Neural crest cell (in vitro differentiated cells): ENCODE measurements at places on chromosomes 2 and 18.

- DNase-seq, result no peak
Measured at GRCh38 chr18:70659036-70659925, 370.4 kb downstream of the SOCS6 start.

DNA sequence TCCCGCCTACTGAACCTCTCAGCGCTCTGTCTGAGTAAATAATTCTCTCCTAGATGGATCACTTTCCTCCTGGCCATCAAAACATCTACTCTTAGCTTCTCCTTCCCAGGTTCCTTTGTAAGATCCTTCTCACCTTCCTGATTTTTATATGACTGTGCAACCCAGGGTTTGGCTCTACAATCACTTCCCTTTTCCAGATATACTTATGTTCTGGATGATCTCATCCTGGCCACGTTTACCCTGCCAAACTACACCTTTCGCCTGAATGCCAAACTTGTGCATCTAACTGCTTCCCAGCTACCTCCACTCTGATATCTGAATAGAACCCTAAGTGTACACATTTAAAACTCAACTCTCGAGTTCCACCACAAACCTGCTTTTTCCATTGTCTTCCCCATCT lies 290.5 kb upstream of the REV1 start:
- DNase-seq, result no peak

GRCh38 chr18:75714766-75715165 lies 287.3 kb upstream of the SMIM21 start:
- no peak for DNase-seq

DNA sequence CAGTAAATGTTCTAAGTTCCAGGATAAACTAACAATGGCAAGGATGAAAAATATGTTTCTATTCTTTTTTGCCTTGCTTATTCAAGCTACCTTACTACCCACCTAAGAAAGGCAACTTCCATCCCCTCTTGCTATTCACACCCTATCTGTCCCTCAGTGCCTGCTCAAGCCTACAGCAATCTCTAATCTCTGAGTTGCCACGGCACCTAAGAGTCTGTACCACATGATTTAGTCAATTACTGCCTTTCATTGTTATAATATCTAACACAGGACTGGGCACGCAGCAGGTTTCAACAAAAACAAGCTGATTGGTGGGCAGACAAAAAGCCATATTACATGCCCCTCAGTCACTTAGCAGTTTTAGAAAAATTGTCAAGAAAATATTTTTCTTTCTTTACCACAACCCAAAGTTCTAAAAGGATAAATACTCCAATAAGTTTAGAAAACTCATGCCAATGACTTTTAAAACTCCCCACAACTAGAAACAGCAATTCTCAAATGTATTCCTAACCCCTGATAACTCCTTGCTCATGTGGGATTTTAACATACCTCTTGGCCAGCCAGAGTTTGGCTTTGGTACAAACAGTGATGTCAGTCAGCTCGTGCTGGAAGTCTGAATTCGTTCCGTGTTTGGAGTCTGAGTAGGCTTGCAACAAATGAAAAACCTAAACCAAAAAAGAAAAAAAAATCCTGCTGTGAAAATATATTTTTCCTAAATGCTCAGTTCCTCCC lies 117.3 kb upstream of the ZFP36L2 start:
- no peak for DNase-seq

- no peak for DNase-seq
Measured at GRCh38 chr2:99425022-99425421, 64.8 kb downstream of the REV1 start.

DNA sequence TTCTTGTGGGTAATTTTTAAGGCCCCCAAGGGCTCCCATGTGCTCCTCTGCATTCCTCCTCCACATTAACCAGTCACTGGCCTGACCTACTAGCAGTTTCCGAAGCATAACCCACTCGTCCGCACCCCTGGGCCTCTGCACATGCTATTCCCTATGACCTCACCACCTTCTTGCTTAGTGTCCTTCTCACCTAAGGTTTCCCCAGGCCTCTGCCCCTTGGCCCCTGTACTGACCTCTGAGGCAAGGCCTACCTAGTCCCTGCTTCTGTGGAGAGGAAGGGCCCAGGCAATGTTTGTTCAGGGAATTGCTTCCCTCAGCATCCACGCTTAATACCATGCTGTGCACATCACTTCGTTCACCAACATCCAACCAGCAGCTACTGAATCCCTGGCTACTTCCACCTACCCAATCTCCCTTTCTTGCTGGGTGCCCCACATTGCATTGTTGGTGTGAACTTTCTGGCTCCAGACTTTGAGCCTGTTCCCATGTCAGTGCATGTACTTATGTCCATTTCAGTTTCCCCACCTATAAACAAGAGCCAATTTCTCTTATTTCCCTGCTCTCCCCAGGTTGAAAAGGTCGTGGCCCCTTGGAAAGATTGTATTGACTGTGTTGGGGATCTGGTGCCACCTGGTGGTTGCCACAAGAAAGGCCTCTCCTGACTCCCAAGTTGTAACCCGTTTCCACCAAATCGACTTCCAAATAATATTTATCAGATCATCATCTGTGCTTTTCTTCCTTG lies 19.2 kb upstream of the TMEM177 start:
- DNase-seq, result peak; percentile 54

- no peak for DNase-seq
Measured at GRCh38 chr18:55912919-55913318, 324.9 kb upstream of the TCF4 start.

GRCh38 chr2:196163285-196163684 lies 8.1 kb downstream of the STK17B start:
- DNase-seq, result no peak
